ENCODE measurements at places on chromosomes 5 and 9. TPM values are rescaled to one million over a fixed set of nuclear protein-coding genes. Genes with fewer than 3 reads are reported as not detected.

IL4 gene
- total RNA-seq: not detected

MCTP1 gene
- total RNA-seq: 11.5 TPM

EDIL3 gene
- total RNA-seq: 23.6 TPM

AJM1 gene
- total RNA-seq: 8.6 TPM

AGXT2 gene
- total RNA-seq: not detected

KLF4 gene
- total RNA-seq: 19.8 TPM

GRCh38 chr9:93648836-93649235, 72.5 kb downstream of the PHF2 start:
- no peak for DNase-seq

DNA sequence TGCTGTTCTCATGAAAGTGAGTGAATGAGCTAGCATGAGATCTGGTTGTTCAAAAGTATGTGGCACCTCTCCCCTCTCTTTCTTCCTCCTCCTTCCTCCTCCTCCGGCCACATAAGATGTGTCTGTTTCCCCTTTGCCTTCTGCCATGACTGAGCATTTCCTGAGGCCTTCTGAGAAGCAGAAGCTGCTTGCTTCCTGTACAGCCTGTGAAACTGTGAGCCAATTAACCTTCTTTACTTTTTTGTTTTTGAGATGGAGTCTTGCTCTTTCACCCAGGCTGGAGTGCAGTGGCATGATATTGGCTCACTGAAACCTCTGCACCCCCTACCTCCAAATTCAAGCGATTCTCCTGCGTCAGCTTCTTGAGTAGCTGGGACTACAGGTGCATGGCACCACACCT, 6.1 kb downstream of the S100Z start:
- DNase-seq: no peak

- DNase-seq: no peak
Measured at GRCh38 chr9:137665697-137666512, 47.1 kb downstream of the EHMT1 start.

DNA sequence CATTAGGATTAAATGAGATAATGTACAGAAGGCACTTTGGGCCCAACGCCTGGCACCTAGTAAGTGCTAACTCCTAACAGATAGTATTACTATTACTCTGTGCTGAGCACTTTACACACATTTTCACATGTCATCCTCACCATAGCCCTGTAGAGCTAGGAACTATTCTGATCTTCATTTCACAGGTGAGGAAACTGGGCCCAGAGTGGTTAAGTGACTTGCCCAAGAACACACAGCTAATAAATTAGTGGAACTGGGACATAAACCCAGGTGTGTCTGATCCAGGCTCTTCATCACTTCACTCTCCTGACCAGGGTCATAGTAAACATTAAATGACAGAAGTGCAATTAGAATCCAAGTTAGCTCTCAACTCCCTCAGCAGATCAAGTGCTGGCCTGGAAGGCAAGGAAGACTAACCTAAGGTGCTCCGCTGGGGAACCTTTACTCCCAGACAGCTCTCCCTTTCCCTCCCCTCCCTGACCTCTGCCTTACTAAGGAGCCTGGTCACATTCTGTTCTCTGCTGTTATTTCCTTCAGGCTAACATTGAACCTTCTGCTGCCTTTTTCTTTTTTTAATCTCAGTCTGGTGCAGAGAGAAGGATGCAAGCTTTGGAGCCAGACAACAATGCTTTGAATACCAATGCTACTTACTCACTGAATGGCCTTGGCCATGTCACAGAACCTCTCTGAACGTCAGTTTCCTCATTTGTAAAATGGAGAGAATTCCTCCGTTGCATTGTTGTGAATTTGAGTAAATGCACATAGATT, 4.1 kb upstream of the ADRA1B start:
- DNase-seq: no peak

DNA sequence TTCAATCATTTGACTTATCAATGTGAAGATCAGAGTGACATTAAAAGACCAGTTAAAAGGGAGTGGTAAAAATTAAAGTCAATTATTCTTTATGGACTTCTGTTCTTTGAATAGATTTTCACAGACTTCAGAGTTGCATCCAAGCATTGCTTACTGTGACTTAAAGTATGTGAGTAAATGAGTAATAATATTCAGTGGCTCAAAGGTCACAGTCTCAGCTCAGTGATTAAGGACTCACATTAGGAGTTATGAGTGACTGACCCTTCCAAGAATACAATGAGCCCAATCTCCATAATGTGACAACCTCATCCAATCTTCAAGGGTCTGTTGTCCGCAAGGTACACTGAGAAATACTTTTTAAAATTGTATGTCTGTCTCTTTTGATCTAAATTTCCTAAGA, 811.2 kb downstream of the BRINP1 start:
- DNase-seq: no peak

DNA sequence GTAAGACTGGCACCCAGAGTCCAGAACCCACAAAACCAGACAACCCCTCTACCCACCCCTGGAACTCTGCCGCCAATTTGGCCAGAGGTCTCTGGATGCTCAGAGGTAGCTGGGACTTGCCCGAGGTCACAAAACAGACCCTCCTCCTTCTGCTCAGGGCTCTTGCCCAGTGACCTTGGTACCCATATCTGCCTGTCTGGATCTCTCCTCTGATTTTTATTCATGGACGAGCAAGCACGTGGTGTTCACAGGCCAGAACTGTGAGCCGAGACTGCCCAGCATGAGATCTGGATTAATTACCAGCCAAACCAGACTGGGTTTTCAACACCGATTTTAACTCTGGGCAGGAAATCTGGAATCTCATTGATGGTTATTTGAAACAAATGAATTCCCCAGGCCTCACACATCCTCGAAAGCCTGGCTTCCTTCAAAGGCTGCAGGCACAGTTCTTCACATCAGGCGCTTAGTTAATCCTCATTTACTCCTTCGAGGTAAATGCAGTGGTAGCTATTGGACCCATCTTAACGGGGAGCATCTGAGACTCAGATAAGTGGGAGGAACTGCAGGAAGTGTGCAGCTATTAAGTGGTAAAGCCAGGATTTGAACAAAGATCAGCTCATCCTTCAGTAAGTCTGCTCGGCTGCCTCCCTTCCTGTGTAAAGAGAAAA, 21.4 kb downstream of the COL27A1 start:
- no peak for DNase-seq

DNA sequence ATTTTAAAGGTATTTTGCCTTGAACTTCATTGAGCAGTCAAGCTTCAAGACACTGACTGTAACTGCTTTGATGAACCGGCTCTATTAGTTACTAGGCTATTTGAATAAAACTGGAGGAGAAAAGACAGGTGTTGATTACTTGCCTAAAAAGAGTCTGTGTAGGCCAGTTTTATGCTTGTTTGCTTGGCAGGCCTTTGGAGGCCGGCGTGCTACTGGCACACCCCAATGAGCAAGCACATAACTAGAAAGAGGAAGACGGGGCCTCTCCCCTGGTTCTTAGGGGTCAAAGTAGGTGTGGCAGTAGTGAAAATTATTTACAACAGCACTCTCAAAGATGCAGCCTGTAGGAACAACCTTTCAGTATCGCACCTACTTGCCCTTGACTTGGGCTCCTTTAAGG, 2.1 kb upstream of the ZFR start:
- no peak for DNase-seq

DNA sequence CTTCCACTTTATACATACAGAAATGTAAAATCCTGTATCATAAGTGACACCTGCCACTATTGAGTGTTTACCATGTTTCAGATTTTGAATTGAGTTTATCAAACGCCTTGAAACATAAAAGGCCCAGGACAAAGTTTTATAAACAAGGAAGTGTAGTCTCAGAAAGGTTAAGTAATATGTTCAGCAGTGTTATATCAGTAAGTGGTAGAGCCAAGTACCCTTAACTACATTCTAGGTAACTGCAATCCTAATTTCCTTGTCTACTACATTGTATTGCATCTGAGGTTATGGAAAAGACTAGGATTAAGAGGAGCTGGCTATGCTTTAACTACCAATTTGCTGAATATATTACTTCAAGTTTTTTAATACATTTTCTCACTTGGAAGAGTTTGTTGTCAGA, 641.6 kb downstream of the LRRC70 start:
- no peak for DNase-seq

- no peak for DNase-seq
Measured at GRCh38 chr9:85895685-85896084, 45.3 kb upstream of the NAA35 start.

DNA sequence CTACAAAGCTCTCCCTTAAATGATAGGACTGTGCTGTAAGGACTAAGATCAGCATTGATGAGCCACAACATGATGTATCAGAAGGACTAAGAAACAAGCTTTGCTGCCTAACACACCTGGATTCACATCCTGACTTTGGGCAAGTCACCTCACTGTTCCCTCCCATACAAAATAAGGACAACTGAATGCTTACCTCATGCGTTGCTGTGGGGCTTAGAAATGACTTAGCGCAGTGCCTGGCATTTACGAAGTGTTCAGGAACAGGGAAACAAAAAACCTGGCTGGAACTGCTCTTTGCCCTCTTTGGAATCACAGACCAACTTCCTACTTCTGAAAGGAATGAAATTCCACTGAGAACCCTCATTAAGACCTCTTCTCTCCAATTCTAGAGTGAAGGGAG, 113.7 kb downstream of the BAAT start:
- DNase-seq: no peak

GRCh38 chr9:137149942-137150616, 11.1 kb downstream of the GRIN1 start:
- no peak for DNase-seq

- no peak for DNase-seq
Measured at GRCh38 chr5:138905541-138905940, 30.4 kb upstream of the LRRTM2 start.

- DNase-seq: no peak
Measured at GRCh38 chr9:112445196-112445595, 41.4 kb upstream of the KIAA1958 start.

- DNase-seq: no peak
Measured at GRCh38 chr9:126939821-126940221, 25.2 kb downstream of the RALGPS1 start.

DNA sequence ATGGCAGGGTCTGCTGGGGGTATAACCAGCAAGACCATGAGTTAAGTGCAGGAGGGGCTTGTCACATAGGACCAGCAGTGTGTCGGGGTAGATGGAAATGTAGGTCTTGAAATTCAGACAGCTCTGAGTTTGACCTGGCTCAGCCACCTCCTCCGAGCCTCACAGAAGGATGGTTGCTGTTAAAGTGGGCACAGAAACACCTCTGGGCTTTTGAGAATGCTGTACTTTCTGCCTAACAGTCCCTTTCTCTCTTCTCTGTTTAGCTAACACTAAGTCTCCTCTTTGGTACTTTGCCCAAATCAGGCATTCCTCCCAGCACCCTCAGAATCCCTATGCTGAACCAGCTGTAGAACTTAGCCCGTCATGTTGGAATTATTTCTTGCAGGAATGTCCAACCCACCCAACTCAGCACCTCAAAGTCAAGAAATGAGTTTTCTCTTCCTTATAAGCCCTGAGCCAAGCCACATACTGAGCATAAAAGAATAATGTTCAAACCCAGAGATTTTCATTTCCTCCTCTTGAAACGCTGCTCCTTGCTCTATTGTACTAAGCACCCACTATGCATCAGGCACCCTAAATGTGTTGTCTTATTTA, 41.7 kb upstream of the MATR3 start:
- DNase-seq: no peak

DNA sequence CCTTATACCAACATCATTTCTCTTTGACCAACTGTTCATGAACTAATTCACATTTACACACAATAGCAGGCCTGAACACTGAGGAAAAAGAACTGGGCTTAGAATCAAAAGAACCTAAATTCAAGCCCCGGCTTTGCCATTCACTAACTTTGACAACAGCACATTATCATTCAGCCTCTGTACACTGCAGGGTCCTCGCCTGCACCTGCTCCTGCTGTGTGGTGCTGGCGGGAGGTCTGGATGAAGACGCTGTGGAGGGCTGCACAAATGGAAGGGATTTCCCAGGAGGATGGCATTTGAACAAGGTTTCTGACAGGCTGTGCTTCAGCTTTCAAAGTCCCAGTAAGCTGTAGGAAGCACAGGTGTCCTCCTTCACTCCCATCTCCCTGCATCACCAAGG, 151.2 kb downstream of the ZDHHC21 start:
- no peak for DNase-seq

GRCh38 chr9:3824581-3824980, 298.8 kb upstream of the RFX3 start:
- no peak for DNase-seq

DNA sequence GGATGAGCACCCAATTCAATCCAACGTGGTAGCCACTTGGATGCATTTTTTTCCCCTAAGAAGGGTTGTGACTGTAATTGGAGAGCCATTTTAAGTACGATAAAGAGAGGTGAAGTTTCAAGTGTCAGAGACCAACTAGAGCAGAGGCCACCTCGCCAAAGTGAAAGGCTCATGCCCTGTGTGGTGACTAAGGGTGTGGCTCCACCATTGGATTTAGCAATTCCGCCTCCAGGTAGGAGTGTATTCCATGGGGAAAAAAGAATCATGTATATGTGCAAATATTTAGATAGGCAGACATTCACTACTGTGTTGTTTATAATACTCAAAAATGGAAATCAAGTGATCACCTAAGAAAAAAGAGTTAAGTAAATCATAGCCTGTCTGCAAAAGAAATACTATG, 53.1 kb upstream of the S1PR3 start:
- DNase-seq: no peak

DNA sequence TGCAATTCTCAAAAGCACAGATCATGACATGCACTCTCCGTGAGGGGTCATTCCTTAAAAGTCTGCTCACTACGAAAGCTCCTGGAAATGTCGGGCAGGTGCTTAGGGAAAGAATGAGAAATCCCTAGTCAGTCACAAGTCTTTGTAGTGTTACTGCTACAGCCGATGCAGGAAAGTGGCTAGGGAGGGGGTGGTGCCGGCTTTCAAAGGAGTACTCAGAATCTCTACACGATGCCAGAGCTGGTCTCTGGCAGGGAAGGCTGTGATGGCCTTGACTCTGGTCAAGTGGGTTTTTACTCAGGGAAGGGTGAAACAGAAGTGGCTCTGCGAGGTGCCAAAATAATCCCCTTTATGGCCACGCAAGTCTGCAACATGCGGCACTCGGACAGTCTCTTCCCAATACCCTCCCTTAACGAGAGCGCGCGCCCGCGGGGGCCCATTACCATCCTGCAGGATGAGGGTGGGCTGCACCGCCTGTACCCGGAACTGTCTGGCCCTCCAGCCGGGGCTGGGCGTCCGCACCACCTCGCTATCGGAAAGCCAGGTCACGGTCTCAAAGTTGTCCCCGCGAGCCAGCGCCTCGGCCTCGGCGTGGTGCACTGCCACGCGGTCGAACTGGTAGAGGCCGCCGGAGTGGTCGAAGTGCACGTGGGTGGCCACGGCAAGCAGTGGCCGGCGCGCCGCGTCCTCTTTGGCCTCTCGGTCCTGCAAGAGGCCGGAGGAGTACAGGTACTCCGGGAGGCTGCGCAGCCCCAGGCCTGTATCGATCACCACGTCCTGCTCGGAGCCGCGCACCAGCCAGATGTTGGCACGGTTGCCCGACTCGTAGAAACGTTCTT, 956 bp downstream of the MBLAC2 start:
- DNase-seq: peak; percentile 77

- DNase-seq: no peak
Measured at GRCh38 chr9:98428454-98428853, 173.0 kb upstream of the TBC1D2 start.

- peak; percentile 78 for DNase-seq
Measured at GRCh38 chr5:115842089-115842935, 577 bp downstream of the AP3S1 start.

GRCh38 chr5:138110266-138110963, 26.6 kb downstream of the WNT8A start:
- no peak for DNase-seq

Measured in cardiac septum (tissue), 1 donor.